ENCODE measurements at places on chromosomes 4 and X. TPM values are rescaled to one million over a fixed set of nuclear protein-coding genes. Genes with fewer than 3 reads are reported as not detected.

The HTN1 gene
- total RNA-seq = not detected

The FDCSP gene
- not detected for total RNA-seq

The SNX12 gene
- total RNA-seq = 38.7 TPM

The RASSF6 gene
- total RNA-seq = not detected

The CHRDL1 gene
- total RNA-seq = 264 TPM

GRCh38 chr4:26344901-26345564 is 24.2 kb downstream of the RBPJ start:
- no peak for DNase-seq

GRCh38 chr4:139144161-139144859 is 32.7 kb downstream of the ELF2 start:
- peak; percentile 34 for DNase-seq

DNA sequence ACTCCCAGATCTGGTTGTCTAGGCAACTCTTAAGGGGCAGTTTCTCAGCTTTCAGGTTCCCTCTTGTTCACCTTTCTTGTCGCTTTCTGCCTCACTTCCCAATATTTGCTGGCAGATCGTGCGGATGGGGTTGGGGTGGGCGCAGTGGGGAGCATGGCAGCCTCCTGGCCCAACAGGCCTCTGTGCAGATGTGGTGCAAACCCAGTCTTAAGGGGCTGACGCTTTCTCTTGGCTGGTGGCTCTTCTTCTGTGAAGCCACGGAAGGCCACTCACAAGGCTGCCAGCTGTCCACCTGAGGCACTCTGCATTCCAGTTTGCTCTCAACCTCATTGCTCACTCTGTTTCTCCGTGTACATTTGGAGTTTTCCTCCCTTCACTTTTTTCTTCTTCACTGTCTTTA is 61.7 kb downstream of the NBDY start:
- no peak for DNase-seq

GRCh38 chr4:100842856-100843255 is 325.0 kb upstream of the EMCN start:
- no peak for DNase-seq

DNA sequence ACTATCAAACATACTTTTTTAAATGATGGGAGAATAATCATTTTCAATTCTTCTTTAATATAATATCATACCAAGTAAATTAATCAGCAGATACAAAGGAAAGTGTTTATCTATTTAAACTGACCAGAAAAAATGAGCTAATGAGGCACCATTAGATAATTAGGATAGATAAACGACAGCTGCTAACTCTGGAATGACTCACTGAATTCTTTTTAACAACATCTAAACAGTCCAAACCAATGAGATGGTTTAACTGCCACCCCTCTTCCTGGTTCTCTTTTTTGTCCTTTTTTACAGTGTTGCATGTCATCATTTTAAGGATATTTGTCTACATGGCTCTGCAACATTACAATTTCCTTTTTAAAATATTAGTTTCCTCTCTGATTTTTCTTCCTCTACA is 41.6 kb downstream of the UNC5C start:
- DNase-seq = no peak

- DNase-seq = no peak
Measured at GRCh38 chr4:157655096-157655809, 434.7 kb downstream of the GRIA2 start.

- DNase-seq = no peak
Measured at GRCh38 chrX:7950865-7951264, 23.7 kb upstream of the PNPLA4 start.

GRCh38 chrX:54178100-54178940 is 4.7 kb downstream of the FAM120C start:
- DNase-seq = no peak

GRCh38 chrX:16788477-16788876 is 2.2 kb downstream of the TXLNG start:
- no peak for DNase-seq

DNA sequence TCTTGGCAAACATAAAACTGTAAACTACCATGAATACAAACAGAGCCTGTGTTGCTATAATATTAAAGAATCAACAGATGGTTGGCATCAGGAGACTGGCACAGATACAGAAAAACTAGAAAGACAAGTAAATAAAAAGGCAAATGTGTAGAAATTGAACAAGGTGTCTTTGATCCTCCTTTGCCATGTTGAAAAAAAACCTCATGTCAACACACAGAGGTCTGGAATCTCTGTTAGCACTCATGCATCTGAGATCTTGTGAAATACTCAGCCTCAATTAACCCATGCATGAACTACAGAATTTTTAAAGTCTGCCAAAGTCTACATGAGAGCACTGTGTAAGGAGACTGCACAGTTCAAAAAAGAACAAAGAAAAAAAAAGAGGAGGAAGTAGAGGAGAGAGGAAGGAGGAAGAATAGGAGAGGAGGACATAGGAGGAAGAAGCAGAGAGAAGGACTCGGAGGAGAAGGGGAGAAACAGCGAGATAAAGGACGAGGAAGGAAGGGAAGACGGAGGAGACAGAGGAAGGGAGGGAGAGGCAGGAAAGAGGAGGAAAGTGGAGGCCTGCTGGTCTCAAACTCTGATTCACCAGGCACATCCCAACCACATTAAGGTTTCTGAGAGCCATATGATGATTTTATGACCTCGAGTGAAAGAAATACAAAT is 52.8 kb downstream of the PRDM5 start:
- no peak for DNase-seq

DNA sequence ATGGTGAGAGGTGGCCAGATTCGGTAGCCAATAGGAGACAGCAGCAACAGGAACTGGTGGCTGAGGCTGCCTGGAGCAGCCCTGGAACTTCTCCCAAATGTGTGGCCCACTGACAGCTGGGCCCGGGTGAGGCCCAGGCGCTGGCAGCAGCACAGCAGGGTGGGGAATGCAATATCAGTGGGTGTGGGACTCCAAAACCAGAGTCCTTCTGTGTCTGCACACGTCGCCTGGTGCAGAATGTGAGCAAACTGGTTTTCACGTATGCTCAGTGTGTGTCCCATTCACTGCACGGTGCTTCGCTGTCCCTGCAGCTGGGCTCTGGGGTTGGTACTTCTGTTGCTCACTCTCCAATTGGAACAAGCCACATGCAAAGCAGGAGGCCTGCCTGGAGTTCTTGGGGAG is 14.4 kb upstream of the CENPU start:
- DNase-seq = no peak

- no peak for DNase-seq
Measured at GRCh38 chr4:42633605-42634388, 23.1 kb downstream of the ATP8A1 start.

DNA sequence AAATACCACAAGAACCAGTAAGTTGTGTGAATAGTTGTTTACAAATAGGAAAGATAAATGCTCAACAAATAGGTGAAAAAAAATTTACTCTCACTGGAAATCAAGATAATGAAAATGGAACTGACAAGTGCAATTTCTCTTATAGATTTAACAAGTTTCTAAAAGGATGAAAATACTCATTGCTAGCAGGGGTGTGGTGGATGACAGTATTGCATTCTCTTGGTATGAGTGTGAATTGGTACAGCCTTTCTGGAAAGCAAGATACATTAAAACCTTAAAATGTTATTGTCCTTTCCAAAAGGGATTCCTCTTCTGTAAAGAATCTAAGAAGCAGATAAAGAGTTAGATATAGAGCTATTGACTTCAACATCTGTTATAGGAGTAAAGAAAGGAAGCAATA is 240.0 kb upstream of the RPS6KA3 start:
- no peak for DNase-seq

- peak; percentile 24 for DNase-seq
Measured at GRCh38 chrX:153226344-153227185, 47.5 kb downstream of the MAGEA1 start.

DNA sequence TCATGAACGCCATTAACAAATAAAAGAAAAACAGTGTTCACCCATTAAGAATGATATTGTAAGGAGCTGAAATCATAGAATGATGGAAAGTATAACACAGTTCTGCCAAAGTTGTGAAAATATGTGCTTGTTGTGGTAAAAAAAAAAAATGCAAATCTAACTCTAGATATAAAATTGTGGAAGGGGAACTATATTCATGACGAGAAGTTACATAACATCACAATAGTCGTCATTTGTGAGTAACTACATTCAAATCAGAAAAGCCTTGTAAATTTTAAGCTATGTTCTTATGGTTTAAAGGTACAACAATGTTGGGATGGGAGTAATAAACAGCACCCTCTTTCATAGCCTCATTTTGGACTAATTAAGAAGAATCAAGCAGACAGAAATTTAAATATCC is 57.6 kb upstream of the PRDM8 start:
- DNase-seq = no peak

GRCh38 chr4:53508446-53508845 is 82.8 kb downstream of the LNX1 start:
- DNase-seq = no peak

DNA sequence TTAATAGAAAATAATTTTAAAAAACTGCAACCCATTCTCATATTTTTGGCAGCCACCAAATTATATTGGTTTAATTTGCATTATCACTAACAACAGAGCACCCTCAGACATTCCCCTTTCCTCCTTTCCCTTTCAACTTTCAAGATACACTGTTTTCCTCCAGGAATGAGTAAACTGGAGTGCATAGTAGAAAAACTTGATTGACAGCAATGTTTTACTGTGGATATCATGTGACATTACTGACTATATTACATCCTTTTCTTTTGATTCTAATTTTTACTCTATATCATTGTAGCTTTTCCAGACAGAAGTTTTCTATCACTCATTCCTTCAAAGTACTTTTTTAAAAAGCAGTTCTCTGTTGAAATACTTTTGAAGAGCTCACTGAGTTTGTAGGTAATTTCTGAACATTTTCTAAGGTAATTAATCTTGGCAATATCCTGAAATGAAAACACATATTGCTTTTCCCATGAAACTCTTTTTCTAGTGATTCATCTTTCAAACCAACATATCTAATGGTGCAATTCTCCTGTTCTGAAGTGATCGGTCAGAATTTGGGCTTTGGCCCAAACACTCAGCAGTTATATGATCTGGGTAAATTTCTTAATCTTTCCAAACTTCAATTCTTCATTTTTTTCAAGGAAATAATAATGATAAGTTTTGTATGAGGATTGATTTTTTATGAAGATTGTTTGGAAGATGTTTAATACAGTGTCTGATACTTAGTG is 920.4 kb upstream of the EPHA5 start:
- DNase-seq = no peak

DNA sequence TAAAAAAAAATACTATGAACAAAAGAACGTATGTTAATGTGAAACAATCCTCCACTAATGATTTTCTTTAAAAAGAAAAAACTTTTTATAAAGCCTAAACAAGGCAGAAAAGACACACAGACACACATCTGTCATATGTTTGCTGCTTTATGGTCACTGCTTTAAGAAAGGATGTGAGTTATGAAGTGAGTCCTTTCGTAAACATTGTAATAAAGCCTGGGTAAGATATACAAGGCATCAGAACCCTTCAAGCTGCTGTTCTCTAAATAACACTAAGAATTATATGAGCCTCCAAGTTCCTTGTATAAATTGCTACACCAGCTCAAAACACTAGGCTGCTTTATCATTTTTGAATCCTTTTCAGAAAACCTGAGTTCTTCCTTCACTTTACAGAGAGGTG is 81.6 kb downstream of the FBXO8 start:
- no peak for DNase-seq

- no peak for DNase-seq
Measured at GRCh38 chr4:139666735-139667281, 1.2 kb downstream of the MGST2 start.

- DNase-seq = no peak
Measured at GRCh38 chr4:78953769-78954666, 14.8 kb upstream of the PAQR3 start.

DNA sequence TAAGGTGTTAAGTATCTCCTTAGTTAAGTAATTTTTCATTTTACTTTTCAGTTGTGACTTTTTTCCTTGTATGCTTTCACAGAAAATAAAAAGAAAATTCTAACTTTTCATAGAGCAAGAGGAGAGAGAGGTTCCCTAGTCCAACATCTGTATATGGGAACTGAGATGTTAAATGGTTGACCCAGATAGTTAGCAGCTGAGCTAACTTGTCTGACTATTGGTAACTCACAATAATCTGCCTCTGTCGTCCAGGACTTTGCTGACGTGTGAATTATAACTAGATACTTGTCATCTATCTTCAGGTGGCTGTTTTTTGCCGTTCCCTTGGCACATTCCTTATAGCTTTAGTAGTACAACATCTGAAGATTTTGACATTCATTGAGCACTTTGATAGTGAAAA is 29.9 kb downstream of the TBC1D19 start:
- no peak for DNase-seq

All from omental fat pad (tissue), 4 donors.